Kidney glomerular epithelial cell (primary cell): ENCODE measurements at places on chromosomes 5 and 9.
A peak's percentile ranks its signal among the peaks of the same experiment; 100 is the strongest.

DNA sequence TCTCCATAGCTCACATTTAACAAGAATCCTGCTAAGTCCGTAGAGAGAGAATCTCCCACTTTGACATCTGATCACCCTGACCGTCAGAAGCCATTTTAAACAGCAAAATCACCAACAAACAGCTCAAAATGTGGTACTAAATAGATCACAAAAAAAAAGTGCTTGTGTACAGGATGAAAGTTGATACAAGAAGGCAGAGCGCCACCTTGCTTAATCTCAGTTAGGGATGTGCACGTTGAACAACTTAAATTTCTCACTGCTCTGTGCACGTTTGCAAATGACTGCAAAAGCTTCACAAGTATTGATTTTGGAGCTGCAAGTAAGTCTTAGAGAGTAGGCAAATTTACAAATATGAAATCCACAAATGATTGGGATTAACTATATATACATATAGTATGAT is 63.1 kb upstream of the NREP start:
- DNase-seq: no peak

DNA sequence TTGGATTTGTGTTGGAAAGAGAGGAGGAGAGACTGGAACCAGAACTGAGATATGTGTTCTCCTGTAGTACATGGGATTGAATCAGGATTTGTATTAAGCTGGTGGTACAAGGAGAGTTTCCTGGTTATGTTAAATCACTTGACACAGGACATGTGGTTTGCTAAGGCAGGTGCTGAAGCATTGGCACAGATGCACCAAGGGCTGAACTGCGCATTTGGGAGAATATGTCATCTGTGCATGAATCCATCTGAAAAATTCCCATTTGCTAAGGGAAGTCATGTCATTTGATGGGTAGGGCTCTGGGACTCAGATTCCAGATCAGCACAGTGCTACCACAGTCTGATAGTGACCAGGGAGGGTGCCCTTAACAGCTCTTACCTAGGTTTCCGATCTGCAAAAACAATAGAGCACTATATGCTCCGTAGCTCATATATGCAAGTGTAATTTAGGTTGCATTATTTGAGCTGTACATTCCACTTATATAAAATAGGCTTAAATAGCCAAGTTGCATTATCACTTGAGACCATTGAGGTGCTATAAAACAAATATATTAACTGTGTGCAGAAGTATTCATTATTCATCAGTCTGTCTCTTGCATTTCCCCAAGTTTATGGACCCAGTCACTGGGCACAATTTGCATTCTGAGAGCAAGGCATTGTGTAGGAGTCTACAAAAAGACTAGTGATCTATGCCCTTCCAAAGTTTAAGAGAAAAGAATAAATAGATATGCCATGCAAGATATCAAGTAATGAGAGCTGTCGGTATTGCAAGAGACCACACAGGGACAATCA is 55.2 kb downstream of the ADAMTS16 start:
- no peak for DNase-seq

- DNase-seq: peak; percentile 5
Observed at GRCh38 chr5:125198270-125198974, 452.0 kb upstream of the ZNF608 start.

DNA sequence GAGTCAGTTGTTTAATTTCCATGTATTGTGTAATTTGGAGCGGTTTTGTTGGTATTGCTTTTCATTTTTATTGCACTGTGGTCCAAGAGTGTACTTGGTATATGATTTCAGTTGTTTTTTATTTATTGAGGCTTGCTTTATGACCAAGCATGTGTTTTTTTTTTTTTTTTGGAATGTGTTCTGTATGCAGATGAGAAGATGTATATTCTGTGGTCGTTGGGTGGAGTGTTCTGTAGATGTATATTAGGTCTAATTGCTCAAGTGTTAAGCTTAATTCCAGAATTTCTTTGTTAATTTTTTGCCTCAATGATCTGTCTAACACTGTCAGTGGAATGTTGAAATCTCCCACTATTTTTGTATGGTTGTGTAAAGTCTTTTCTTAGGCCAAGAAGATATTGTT is 23.4 kb downstream of the ADGRV1 start:
- DNase-seq: no peak

GRCh38 chr5:138623053-138623452 is 47.9 kb upstream of the HSPA9 start:
- DNase-seq: no peak
